AML-193 (cell line): ENCODE measurements at places on chromosomes 1 and 21.

GRCh38 chr1:116178837-116179236 lies 67.6 kb downstream of the MAB21L3 start:
- no peak for DNase-seq

DNA sequence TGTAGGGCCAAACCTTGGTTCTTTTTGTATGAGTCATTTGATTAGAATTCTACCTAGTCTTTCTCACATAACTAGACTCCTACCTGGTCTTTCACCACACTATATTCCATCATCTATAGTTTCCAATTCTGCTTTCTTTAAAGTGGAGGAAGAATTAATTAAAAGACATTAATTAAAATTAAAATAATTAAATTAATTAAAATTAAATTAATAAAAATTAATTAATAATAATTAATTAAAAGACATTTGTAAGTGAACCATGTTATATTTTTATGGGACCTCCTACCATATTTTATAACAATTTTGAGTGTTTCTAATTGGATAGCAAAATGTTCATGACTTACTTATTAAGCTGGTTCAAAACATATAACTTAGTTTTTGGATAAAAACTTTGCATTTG lies 77.4 kb downstream of the CCDC18 start:
- DNase-seq = no peak

- DNase-seq = no peak
Measured at GRCh38 chr1:2984399-2985061, 36.7 kb upstream of the ACTRT2 start.

DNA sequence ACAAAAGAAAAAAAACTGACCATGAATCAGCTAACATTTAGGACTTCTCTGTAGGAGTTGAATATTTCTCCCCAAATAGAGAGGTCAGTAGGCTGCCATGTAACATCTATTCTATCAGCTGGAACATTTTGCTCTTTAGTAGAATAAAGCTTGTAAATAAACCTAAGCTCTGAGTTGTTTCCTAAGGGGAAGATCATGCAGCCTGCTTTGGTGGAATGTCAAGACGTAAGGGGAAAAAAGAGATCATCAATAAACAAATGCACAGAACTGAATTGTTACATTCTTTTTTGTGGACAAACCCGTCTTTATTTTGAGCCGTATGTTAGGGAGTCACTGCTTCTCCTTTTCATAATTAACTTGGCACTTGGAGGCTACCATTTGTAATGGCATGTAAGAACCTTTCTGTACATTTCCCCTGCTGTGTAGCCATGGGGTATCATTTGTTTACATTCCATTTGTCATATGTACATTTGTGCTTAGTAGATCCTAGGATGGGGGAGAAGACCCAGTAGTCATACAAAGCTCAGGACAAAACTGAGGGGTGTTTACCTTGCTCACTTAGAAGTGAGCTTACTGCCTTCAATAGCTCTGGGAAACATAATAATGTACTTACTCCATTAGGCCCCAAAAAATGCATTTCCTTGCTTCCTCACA lies 10.8 kb upstream of the PALMD start:
- DNase-seq = no peak

DNA sequence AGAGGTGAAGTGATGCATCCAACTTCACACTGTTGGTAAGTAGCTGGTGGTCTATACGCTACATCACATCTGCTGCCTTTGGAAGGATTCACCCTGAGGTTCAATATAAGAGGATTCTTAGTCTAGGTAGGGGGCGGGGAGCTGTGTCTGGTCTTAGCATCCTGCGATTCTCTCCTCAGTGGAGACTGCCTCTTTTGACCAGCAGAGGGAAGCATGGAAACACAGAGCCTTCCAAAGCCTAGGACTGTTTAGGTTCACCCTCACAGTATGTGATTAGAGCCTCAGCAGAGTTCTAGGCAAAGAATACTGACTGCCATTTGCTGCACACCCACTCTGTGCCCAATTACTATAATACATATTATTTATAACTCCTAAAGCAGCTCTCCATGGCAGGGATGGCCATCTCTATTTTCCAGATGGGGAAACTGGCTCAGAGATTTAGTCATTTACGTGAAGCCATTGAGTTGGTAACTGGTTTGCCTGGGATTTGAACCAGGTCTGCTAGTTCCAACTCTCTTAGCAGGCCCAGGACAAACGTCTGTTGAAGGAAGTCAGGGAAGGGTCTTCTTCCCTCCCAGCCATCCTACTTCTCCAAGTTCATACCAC lies 28.9 kb upstream of the EFCAB14 start:
- peak; percentile 3 for DNase-seq

GRCh38 chr1:210689826-210690225 lies 361.1 kb downstream of the HHAT start:
- DNase-seq = no peak

- DNase-seq = no peak
Measured at GRCh38 chr1:65527190-65527589, 106.7 kb downstream of the LEPR start.

GRCh38 chr1:240091614-240092300 lies at the start of gene FMN2:
Gene FMN2 (plus strand): TSS chr1:240091883. CDS start chr1:240092110, 227 bp downstream.
- DNase-seq = no peak

- no peak for DNase-seq
Measured at GRCh38 chr1:60427194-60427593, 353.6 kb upstream of the C1orf87 start.

DNA sequence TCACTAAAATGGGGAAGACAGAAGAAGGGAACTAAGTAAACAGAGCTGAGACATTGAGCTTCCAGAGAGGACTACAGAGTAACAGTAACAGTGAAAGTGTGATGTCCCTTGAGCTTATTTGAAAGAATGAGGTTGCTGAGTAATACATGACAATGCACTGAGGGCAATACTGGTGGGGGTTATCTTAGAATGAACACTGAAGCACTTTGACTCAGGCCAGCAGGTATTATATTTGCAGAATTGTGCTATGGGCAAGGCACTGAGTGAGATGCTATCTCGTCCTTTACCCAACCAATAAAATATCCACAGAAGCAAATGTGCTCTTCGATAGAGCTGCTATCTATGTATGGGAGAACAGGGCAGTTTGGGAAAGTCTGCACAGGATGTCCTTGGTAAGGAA lies 133.2 kb downstream of the DISP1 start:
- no peak for DNase-seq

DNA sequence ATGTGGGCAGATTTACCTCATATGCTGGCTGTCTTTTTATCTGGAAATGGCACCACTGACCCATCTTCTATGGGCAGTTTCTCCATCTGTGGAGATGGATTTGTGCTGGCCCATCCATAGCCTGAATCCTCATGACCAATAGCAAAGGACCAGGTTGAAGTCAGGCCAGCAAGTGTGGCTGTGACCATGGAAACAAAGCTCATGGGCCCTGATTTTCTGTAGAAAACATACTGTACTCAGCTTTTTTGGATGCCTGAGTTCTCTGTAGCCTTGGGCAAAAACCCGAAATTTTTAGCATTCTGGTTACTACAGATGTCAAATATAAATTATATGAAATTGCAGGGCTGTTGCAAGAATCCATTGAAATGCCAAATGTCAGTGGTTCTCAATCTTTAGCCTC lies 155.0 kb downstream of the PLXNA2 start:
- no peak for DNase-seq

DNA sequence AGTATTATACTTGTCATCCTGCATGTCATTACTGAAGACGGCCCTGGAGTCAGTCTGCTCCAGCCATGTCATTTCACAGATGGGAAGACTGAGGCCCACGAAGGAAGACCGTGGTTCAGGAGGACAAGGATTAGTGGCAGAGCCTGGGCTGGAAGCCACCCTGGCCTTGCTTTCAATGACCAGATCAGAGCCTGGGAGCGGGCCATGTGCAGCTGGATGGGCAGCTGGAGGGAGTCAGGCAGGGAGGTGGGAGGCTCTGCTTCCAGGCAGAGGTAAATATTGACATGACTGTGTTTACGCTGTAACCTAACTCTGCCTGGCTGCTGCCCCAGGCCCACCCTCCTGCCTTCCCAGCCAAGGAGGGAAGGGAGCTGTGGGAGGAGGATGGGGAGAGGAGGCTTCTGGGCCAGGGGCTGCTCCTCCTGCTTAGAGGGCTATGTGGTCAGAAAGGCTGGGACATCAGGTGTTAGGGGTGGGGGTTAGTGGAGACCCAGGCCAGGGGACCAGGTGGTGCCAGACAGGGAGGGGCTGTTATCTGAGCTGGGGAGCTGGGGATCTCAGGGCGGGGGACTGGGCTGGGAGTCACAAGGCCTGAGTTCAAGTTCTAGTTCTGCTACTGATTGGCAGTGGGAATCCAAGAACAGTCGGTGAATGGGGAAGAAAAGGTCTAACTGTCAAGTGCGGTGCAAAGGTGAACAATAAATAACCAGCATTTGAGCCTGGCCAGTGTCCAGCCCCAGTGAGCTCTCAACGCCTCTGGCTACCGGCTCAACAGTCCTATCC lies 48.5 kb upstream of the ECE1 start:
- DNase-seq = no peak

GRCh38 chr1:104467590-104467989 lies 717.9 kb downstream of the AMY1C start:
- no peak for DNase-seq
